CD8-positive, alpha-beta T cell (primary cell): ENCODE measurements at places on chromosomes 2 and 18.

DNA sequence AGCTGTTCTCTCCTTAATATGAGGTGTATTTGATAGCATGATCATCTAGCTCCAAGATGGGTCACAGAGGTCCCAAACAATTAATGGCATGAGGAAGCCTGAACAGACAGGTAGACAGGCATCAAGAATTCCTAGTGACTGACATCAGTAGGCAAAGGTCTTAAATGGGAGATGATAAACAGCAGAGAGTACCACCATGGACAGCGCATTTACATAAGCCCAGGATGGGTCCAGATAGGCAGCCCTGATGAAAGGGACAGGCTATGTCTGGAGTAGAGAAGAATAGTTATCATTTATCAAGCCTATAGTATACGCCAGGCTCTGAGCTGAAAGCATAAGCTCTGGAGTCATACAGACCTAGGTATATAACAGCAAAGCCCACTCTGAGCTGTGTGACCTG, 434.7 kb upstream of the SETBP1 start:
- DNase-seq: no peak

GRCh38 chr2:33014268-33014667, 67.5 kb downstream of the LTBP1 start:
- DNase-seq: no peak

DNA sequence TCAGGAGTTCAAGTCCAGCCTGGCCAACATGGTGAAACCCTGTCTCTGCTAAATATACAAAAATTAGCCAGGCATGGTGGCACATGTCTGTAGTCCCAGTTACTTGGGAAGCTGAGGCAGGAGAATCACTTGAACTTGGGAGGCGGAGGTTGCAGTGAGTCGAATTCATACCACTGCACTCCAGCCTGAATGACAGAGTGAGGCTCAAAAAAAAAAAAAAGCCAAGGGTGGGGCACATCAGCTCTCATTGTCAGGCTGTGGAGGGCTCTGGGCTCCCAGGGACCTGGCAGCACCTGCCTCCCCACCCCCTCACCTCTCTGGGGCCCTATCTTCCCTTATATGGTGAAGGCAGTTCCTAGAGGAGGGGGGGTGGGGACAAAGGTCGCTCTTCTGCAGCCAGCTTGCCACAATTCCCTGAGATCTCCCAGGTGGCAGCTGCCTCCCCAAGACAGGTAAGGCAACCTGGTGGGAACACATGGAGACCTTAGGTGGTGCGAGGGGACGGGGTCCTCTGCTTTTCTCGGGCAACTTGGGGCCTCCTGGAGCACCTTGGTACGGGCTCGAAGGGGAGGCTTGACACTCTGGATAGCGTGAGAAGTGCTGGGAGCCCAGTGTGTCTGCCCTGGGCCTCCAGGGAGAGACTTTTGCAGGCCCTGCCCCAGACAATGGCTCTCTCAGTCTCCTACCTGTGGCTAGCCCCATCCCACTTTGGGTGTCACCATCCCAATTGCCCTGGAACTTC, at the start of gene VIL1:
VIL1 (plus strand) TSS at position 407 of the 742 bp plus-strand sequence. CDS start 4,656 bp downstream, outside the sequence.
- no peak for DNase-seq

- DNase-seq: peak; percentile 69
Measured at GRCh38 chr2:111116843-111117597, 3.7 kb upstream of the BCL2L11 start.

DNA sequence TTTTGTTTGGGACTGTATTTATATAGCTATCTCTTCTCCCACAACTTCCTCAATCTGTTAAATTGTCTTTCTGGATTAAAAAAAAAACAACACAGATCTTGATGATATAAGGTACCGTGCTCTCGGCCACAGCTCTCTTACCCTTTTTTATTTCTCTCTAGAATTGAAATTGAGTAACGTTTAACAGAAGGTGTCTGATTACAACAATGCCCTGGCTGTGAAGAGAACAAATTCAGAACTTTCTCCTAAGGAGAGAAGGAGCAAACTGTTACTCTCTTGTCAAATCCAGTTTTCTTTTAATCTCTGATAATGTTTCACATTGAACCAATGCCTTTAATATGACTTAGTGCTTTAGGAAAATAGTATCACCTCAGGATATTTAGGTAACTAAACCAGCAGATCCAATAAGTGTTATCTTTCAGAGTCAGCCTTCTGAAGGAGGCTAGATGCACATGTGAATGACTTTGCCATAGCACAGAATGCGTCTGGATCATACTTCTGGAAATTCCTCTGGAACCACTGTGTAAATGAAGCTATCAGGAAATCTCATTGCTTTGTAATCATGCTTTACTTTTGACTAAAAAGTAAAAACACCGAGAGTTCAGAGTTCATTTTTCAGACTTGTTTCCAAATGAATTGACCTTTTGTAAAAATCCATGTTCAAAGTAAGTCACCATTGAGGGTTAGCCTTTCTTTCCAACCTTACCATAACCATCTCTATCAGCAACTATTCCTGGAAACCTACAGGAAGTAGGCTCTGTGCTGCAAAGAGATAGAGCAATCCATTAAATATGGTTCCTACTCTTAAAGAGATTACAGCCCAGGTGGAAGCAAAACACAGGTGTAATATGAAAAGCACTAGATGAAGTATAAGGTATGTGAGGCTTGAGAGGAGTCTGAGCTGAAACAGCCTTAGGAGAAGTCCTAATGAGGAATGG, 147.0 kb upstream of the OSR1 start:
- no peak for DNase-seq

GRCh38 chr2:385785-386184, 97.9 kb upstream of the ALKAL2 start:
- DNase-seq: no peak

DNA sequence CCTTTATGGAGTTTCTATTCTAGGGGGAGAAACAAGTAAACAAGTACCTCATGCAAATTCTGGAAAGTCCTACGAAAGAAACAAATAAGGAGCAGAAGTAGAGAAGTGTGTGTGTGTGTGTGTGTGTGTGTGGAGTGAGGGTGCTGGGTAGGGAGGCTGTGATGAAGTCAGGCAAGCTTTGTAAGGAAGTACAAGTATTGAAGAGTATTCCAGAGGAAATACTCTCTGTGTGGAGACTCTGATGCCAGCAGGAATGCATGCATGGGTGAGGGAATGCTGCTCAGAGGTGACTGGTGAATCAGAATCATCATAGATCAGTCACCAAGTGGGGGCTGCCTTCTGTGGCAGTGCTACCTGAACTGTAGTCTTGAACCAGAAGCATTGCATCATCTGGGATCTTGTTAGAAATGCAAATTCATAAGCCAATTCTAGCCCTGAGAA, 34.5 kb downstream of the SLC4A3 start:
- DNase-seq: peak; percentile 23

DNA sequence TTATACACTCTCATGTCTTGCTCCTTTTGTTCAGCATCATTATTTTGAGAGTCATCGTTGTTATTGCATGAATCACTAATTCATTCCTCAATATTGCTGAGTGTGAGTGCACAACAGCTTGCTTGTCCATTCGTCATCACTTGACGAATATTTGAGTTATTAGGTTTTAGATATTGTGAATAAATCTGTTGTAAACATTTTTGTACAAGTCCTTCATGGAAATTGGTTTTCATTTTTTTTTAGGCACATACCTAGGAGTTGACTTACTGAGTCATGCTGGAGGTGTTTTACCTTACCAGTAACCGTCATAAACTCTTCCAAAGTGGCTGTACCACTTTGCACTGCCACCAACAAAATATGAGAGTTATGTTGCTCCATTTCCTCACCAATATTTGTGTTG, 84.2 kb upstream of the NCK2 start:
- DNase-seq: no peak

DNA sequence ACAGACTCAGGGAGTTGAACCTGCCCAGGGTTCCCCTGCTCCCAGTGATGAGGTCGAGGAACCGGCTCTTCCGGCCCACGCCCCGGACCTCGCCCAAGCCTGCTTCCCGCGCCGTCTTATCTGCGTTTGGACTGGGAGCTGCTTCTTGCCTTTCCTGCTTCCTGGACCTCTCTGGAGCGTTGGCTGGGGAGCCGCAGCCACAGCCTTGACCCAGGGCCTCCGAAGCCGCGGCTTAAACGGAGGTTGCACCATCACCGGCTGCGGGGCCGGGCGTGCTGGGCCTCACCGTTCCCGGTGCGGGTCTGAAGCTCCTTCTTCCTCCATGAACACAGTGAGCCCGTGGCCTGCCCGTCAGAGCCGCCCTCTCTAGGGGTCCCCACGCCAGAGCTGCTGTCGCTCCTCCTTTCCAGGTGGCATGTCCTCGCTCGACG, 13.3 kb downstream of the NTSR2 start:
- no peak for DNase-seq

GRCh38 chr2:63881205-63881604, 39.5 kb downstream of the UGP2 start:
- DNase-seq: no peak

GRCh38 chr2:140454717-140455116, 1674.5 kb upstream of the NXPH2 start:
- DNase-seq: no peak

- no peak for DNase-seq
Measured at GRCh38 chr2:205755923-205756322, 73.6 kb downstream of the NRP2 start.

DNA sequence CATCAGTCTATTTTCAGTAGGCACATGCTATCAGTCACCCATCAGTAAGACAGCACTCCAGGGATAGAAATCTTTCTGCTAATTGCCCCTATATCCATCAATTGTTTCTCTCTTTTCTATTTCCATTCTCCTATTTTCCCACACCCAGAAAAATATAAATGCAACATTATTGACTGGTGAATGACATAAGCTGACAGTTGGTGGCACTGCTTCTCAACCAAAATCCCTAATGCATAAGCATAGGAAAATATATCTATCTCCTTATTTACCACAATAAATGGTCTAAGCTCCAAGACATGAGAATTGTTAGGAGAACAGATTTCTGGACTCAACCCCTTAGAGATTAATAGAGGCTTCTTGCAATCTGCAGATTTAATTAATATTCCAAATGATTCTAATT, 64.0 kb upstream of the REG3A start:
- no peak for DNase-seq

- no peak for DNase-seq
Measured at GRCh38 chr2:190180313-190181122, 118.0 kb upstream of the MSTN start.

DNA sequence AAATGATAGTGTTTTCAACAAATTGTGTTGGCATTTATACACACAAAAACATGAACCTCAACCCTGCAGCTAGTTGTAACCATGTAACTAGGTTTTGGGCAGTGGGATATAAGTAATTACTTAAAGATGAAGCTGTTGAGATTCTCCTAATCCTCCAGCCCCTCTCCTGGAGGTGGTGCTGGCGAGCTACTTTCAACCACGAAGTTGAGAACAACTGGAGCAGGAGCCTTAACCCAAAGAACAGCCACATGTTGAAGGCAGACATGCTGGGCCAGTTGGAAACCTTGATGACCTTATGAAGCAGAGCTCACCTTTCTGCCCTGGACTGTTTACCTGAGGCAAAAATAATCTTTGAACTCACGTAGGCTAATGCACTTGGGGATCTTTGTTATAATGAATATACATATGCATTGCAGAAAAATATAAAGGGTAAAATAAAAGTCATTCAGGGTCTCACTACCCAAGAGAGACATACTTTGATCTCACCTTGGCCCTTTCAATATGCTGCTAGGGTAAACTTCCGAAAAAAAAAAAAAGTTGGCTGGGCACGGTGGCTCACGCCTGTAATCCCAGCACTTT, 89.6 kb upstream of the NPAS2 start:
- DNase-seq: peak; percentile 54

DNA sequence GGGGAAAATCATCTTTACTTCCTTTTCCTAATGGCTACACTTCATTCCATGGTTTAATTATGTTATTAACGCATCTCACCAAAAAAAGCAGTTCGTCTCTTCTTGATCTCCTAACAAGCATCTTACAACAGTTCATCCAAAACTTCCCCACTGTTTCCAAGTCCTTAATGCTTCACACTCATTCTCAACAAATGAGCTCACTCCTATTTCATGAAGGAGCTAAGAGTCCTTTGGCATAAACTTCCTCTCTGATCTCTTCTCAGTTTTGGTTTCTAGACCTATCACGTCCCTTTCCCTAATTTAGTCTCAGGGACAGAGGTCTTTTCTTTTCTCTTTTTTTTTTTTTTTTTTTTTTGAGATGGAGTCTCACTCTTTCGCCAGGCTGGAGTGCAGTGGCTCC, 205.9 kb upstream of the SLC39A10 start:
- DNase-seq: no peak

DNA sequence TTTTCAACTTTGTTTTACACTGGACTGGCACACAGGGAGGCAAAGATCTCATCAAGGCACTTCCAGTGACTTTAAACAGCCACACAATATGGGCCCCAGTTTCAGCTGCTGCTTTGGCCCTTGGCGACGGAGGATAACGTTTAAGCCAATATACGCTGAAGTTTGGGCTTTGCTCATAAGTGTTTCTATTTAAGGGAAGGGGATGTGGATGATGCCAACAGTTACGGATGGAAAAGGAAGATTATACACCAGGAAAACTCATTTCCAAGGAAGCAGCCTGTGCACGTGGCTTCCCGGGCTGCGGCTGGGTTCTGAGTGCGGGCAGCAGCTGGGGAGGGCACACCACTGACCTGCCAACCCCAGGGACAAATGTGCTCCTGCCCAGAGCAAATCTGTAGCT, 151.1 kb downstream of the SH3BP4 start:
- no peak for DNase-seq

DNA sequence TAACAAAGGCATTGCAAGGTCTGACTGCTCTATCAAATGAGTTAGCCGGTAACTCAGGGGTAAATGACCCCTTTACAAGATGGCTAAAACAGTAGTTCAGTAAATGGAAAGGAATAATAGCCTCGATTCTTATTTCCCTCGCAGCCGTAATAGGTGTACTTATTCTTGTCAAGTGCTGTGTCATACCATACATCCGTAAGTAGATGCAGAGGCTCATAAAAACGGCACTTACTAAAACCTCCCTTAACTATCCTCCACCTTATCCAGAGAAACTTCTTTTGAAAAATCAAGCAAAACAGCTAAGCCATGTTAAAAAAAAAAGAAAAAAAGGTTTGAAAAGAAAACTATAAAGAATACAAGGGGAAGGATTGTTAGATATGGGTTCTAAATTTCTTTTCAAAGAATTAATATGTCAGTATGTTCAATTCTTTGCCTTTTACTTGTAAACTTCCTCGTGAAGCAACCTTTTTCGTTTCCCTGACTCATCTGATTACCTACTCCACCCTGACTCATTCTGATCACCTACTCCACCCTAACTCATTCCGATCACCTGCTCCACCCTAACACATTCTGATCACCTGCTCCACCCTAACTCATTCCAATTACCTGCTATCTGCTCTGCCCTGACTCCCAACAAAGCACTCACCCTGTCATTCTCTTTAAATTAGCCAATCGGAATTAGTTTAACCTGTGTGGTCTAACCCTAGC, 127.5 kb downstream of the SPAG16 start:
- no peak for DNase-seq
